ENCODE measurements at places on chromosomes 4 and X.

- DNase-seq: no peak
These were observed 41.5 kb downstream of the F11 start for GRCh38 chr4:186307497-186307896.

DNA sequence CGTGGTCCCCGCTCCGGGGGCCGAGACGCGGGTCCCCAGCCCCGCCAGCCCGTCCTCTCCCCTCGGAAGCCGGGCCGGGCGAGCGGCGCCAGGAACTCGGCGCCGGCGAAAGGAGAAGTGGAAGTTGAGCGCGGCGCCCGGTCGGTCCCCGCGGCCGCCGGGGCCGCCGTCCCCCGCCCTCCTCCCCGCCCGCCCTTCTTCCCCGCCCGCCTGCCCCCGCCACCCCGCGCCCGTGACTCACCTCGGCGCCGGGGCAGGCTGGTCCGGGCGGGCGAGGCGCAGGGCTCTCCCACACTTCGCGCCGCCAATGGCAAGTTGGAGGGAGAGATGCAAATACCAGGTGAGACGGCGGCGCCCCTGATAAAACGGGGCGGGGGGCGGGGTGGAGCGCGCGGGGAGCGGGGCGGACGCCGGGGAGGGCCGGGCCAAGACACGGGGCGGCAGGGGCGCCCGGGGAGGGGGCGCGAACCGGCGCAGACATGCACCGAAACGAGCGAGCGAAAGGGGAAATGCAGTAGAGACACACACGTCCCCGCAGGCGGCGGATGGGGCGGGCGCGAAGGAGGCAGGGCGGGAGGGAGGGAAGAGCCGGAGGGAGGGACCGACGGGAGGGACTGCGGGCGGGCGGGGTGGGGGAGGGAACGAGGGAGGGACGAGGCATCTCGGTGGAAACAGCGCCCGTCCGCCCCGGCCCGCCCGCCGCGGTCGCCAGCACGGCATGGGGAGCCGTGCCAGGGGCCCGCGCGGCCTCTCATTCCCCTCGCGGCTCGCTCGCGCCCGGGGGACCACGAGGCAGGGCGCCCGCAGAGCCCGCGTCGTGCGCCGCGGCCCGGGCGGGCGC, at the start of gene ELF4:
TSS of gene ELF4 (minus strand) at position 119 of the 841 bp plus-strand sequence. CDS start 29,167 bp downstream, outside the sequence.
- DNase-seq: peak; percentile 64

DNA sequence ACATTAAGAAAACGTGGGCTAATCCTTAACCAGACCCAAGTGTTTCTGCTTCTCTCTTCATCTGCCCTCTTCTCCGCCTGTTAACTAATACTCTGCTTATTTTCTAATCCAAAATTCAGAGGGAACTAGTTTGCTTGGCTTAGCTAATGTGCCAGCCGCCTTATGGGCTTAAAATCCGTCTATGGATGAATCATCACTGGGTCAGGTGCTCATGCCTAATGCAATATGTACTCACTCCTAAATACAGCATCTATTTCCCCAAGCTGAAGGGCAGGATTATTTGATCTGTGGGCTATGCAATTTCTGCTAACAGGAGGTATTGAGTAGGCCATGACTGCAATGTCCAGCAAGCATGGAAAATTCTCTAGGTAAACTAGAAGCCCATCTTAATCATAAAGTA, 12.4 kb downstream of the DYNLT3 start:
- no peak for DNase-seq

GRCh38 chr4:89509708-89510281, 202.2 kb upstream of the GPRIN3 start:
- no peak for DNase-seq

DNA sequence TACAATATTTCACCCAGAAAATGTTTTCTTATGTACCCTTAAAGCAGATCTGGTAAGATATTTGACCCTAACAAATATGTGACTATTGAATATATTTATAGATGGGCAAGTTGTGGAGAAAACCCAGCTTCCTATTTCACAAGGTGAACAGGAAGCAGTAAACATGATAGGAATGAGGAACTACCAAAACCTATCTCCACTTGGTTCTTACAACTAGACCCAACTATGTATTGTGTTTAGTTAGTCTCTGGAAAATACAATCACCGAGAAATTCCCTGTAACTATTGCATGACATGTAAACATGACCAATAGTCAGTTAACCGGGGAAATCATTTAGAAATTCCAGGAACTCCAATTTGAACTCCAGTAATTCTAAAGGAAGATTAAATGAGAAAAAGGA, 8.4 kb upstream of the RXFP1 start:
- no peak for DNase-seq

DNA sequence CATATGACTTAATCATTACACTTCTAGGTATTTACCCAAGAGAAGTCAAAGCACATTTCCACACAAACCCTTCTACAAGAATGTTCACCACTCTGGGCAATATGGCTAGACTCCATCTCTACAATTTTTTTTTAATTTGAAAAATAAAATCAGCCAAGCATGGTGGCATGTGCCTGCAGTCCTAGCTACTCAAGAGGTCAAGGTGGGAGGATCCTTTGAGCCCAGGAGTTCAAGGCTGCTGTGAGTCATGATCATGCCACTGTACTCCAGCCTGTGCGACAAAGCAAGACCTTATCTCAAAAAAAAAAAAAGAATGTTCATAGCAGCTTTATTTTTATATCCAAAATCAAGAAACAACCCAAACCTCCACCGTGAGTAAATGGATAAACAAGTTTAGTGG, 70.3 kb upstream of the MBNL3 start:
- DNase-seq: no peak

DNA sequence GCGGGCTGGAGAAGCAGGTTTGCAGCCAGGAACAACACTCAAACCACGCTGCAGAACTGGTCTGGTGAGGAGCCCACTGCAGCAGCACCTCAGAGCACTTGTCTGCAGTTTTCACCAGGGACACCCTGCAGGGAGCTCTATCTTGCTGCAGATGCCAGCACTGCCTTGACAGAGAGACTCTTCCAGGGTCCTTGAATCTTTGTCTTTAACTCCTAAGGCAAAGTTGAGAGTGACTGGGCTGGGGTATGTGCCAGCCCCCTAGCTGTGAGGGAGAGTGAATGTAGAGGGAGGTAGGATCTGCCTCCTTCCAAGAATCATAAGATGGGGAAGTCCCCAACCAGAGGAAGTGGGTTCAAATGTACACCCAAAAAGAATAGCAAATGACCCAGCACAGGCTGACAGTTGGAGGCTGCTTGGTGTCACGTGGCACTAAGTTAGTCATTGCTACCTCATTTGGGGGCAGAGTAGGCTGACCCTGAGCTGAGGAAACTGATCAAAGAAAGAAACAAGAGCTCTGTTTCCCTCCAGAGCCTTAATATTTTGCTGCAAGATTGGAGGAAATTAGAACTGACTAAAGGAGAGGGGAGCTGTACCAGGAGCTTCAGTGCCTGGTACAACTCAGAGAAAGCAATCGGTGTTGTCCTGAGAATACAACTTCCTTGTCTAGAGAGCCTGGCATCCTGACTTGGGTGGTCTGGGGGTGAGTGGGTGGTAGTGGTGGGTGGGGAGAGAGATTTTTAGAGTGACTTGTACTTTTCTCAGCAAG, 28.2 kb upstream of the HUWE1 start:
- peak; percentile 61 for DNase-seq

DNA sequence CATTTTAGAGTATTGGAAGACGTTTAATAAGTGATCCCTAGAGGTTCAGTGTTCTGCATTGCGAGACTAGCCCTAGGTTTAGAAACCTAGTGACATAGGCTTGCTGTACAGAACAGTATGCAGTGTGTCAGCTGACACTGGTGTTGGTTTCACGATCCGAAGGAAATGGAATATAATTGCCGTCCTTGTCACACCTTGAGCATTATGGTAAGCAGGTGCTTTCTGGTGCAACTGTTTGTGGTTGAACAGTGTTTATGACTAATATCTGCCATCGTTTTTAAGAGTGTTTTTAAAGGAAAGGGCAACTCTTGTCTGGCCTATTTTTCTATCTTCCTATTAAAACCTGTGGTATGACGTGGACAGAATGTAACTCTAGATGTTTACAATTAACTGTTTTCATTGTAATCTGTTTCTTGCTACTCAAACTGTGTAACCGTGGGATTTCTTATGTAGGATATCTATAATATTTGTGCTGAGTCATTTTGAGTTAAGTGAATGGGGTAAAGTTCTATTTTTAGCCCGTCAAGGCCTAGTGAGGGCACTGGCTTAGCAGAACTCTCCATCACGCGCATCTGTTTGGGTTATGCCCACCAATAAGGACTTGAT, 53.8 kb upstream of the TBC1D14 start:
- peak; percentile 29 for DNase-seq

GRCh38 chr4:101071241-101071640, 276.1 kb downstream of the PPP3CA start:
- no peak for DNase-seq

DNA sequence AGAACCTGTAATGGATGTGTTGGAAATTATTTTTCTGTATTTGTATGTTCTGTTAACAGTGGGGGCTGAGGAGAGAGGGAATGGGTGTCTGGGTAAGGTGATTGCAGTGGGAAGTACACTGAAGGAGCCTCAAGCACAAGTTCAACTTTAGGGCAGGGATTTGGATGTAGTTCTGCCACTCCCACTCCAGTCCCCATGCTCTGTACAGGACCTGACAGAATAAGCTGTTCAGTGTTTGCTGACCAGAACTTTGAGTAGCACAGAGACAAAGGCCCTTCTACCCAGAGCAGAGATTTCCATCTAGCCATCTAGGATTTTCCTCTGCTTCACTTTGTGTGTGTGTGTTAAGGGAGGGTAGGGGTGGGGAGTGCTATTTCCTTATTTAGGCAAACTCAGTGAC, 49.2 kb downstream of the VSIG4 start:
- DNase-seq: no peak

- no peak for DNase-seq
These were observed 502.7 kb upstream of the SMIM31 start for GRCh38 chr4:164251257-164251656.

All from activated CD4-positive, alpha-beta T cell treated with anti-CD3 and anti-CD28 coated beads for 4 hours (primary cell).